ENCODE measurements at places on chromosomes 13 and 19.

- DNase-seq = no peak
Measured at GRCh38 chr13:36630181-36630803, 43.5 kb upstream of the SERTM1 start.

DNA sequence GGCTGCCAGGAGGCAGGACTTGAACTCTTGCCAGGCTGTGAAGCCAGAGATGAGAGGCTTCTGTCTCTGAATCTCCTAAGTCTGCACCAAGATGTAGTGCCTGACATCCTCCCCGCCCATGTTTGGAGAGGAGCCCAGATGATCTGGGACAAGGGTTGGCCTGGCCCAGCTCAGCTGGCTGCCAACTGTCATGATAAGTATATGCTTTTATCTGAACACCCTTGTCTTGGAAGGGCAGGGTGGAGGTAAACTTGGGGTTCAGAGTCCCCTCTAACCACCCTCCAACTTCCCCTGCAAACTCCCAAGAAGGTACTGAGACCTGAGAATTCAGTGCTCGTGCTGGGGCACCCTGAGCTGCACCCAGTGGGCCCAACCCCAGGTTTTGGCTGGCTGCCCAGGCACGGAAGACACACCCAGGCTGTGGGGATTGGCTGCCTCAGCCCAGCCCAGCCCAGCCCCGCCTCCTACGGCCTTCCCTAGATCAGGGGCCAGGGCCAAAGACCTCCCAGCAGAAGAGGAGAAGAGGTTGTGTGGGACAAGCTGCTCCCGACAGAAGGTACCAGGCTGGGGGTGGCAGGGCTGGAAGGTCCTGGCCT, at the start of gene CYP4F12:
CYP4F12 (plus strand) TSS at position 508 of the 596 bp plus-strand sequence. CDS start 443 bp downstream, outside the sequence.
- no peak for DNase-seq

DNA sequence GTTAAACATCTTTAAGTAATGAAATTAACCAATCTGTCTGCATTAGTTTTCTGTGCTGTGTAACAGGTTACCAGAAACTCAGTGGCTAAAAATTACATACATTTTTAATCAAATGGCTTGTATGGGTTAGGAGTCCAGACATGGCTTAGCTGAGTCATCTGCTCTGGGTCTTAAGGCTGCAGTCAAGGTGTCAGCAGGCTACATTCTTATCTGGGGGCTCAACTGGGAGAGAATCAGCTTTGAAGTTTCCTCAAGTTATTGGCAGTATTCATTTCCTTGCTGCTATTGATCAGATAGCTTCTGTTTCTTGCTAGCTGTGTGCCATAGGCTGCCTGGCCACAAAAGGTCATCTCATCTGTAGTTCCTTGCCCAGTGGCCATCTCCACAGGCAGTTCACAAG, 1163.0 kb downstream of the DIAPH3 start:
- no peak for DNase-seq

DNA sequence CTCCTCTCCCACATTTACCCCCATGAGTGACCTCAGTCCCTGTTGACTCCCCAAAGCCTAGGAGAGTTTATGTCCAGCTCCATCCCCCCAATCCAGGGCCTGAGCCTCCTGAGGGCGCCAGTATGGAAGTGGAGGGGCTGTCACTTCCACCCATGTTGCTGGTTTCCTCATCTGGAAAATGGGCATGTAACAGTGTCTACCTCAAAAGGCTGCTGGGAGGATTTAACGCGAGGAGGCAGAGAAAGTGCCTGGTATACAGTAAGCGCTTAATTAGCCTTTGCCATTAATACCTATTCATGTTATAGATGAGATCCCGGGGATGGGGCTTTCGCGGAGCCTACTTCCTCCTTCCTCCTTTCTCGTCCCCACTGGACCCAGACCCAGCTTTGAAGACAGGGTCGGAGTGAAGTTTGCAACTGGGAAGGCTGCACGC, 476 bp downstream of the TYK2 start:
- no peak for DNase-seq

- no peak for DNase-seq
Measured at GRCh38 chr13:45368571-45368970, 27.6 kb upstream of the TPT1 start.

GRCh38 chr13:48142436-48142835, 47.5 kb upstream of the MED4 start:
- DNase-seq = no peak

- no peak for DNase-seq
Measured at GRCh38 chr19:14114854-14115253, 2.7 kb downstream of the PRKACA start.

GRCh38 chr13:97766749-97767148, 186.7 kb upstream of the IPO5 start:
- no peak for DNase-seq

GRCh38 chr13:37109051-37109678, 3.7 kb upstream of the CSNK1A1L start:
- DNase-seq = no peak

GRCh38 chr19:39828654-39829032, 5.3 kb downstream of the DYRK1B start:
- no peak for DNase-seq

DNA sequence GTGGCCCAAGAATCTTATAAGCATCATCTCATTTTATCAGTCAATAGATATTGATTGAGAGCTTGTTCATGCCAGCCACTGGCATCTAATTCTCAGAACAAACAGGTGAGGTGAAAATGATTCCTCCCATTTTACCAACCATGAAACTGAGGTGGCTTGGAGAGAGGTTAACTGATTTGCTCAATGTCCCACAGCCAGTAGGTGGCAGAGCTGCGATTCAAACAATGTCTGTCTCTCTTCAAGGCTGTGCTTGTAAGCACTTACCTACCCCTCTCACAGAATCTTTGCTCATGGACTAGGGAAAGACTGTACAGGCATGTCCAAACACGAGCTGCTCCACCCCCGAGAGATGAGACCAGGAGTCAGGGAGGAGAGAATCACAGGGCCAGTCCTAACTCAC, 21.5 kb upstream of the GSX1 start:
- DNase-seq = no peak

- peak; percentile 22 for DNase-seq
Measured at GRCh38 chr19:4922530-4923275, 13.4 kb downstream of the UHRF1 start.

DNA sequence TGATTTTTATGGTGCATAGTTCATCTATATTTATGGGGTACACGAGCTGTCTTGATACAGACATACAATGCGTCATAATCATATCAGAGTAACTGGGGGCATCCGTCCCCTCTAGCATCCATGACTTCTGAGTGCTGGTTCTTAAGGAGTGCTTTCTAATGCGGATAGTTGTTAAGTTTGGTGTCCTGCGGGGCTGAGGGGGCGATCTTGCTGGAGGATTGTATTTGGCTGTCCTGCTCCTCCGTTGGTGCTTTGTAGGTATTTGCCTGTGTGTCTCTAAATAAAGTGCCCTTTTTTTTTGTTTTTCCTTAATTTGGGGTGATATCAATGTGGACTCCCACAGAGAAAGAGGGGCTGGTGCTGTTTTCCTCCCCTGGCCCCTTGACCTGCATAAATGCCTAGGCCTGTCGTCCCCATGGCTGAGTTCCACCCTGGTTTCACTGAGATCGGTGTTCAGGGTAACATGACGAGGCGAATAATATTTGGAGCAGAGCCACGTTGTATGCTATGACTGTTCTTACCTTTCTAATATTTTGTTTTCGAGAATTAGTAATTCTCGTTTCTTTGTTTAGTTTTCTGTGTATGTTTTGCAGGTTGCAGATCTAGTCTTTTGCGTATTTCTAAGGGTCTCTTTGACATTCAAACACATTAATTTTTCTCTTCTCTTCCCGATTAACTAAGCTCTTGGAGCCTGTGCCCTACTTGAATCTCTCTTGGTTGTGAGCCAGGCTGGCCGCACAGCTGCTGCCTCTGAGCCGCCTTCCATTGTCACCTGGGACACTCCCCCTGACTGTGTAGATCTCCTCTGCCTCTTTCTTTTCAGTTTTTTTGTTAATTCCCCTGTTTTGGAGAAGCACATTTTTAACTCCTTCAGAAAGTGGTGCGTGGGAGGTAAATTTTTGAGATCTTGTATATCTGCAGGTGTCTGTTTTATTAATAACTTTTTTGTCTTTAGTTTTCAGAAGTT, 100.3 kb downstream of the ARHGEF7 start:
- no peak for DNase-seq

DNA sequence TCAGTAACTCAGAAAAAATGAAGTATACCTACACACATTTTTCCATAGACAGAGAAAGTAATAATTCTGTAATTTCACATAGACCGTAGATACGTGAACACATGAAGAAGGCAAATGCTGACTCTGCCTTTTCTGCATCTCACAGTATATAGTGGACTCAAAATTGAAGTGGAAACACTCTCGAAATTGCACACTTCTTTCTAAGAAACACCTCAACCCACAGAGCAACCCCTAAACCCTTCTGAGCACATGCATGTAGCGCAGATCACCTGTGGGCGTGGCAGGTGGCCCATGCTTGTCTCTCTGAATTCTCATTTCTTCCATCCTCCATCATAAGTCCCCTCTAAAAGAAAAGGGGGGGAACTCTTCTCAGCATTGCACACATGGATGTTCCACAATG, 34.7 kb downstream of the COL4A1 start:
- DNase-seq = no peak

DNA sequence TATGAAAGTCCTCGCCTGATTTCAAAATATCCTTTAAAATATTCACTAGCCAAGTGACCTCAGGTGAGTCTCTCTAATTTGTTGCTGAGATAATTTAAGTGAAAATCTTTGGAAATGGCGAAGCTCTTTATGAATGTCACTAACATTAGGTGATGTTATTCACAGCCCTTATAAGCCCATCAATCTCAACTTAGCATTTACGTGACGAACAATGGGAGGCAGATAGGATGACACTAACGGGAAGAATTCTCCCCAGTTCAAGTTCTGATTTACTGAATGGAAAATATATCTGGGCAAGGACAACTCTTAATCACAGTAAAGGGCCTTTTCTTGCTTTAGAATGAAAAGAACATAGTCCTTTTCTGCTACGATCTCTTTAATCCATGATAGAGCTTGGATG, 378.7 kb downstream of the LIG4 start:
- DNase-seq = no peak

DNA sequence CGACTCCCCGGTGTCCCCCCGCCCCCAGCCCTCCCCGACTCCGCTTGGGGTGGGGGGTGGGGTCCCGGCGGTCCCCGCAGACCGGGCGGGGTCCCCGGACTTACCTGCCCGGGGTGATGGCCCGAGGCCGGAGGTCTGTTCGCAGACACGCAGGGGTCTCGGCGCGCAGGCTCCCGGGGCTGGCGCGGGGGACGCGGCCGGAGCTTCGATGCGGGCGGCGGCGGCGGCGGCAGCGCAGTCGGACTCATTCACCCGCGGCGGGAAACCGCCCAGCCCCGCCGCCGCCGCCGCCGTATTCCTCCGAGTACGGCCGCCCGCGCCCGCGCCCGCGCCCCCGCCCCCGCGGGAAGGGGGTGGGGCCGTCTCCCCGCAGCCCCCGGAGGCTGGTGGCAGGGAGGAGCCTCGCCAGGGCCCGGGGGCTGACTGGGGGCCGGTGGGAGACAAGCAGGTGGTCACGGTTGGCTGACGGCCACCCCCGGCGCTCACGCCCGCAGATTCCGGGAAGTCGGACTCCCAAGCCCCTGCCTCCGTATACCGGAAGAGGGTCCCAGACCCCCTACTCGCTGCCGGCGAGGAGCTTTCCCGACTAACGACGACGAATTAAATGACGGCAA, at the start of gene C2CD4C:
C2CD4C (minus strand) TSS at position 246 of the 614 bp plus-strand sequence. CDS start 786 bp downstream, outside the sequence.
- DNase-seq = no peak

GRCh38 chr19:34454091-34454490, 25.9 kb downstream of the UBA2 start:
- no peak for DNase-seq

- no peak for DNase-seq
Measured at GRCh38 chr13:26941345-26942174, 181.0 kb upstream of the GPR12 start.

DNA sequence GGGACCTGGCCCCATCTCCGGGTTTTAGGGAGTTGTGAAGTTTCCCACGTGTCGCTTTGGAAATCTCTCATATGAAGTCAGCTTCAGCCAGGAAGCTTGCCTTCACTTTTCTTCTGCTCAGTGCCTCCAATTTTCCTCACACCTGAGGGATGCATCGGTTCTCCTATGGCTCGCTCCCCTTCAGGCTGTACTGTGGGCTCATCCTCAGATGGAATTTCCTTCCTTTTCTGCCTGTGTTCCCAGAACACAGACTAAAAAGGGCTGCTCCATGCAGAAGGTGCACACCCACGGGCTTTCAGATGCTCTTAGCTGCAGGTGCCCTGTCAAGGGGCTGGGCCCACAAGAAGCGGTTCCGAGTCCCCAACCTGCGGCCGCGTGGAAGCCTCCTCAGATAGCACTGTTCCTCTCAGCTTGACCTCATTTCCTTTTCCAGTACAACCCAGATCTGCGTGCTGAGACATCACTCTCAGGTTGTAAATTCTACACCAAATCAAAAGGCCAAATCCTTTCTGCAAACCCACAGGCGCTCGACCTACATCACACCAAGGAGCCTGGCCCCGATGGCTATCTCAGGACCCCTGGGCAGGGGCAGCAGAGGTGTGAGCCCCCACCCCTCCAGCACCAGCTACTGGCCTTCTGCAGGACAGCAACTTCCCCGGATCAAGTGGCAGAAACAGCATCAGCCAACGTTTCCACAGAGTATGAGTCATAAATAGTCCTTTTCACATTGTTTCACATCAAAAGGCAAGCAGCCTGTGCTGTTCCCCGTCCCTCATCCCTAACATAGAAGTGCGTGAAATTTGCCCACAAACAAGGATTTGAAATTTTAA, 275.9 kb downstream of the ZNF536 start:
- DNase-seq = peak; percentile 10

DNA sequence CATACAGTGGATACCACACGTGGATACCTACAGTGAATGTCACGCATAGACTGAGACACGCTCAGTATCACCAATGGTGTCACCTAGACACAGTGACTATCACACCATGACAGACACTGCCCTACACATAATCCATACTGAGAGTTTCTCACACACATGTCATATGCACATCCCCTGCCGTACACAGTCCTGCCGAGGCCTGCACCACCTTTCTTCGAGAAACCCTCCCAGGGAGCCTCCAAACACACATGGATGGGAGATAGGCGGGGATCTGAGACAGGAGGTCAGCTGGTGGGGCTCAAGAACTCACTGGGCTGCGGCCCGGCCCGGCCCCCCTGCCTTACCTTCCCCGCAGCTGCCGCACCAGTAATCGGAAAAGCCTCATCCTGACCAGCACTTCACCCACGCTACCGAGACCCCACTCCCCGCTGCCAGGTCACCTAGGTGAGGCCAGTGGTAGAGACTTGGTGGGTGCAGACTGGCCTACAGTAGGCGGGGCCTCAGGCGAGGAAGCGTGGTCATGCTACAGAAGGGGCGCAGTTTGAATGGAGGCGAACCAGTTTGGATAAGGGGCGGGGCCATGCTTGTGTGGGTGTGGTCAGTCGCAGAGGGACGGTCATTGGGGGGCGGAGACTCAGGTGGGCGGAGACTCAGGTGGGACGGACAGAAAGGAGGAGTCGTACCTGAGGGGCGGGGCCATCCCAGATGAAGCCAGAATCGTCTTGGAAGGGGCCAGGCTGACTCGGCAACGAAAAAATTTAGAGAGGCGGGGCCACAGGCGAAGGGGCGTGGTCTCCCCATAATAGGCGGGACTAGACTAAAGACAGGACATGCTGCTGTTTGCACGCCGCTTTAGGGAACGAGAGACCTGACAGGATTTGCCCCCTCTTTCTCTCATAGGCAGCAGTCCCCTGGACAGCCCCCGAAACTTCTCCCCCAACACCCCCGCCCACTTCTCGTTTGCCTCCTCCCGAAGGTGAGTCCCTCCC, 2.1 kb downstream of the MAST1 start:
- DNase-seq = no peak

GRCh38 chr19:32313569-32314265, 31.7 kb upstream of the ZNF507 start:
- no peak for DNase-seq

- DNase-seq = no peak
Measured at GRCh38 chr13:45410466-45410865, 7.7 kb downstream of the SLC25A30 start.

- DNase-seq = no peak
Measured at GRCh38 chr19:39941615-39942365, 7.4 kb upstream of the FCGBP start.

Data from substantia nigra (tissue), 51 donors.